ENCODE measurements at places on chromosomes 5 and 9.

GRCh38 chr9:130906735-130907416, 10.3 kb upstream of the QRFP start:
- DNase-seq: no peak

DNA sequence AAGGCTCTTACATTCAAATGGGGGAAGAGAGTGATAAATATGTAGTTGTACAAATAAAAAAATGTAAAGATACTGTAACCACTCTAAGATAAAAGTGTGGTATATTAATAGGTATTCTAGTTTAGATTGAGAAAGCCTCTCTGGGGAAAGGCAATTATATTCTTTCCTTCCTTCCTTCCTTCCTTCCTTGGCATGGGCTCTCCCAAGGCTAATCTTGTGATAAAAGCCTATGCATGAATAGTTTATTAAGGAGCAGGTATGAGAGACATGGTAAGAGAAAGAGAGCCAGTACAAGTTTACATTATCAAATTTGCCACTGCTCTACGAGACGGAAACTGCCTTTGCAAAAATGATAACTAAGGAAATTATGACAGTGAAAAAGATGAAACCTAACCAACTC, 588.8 kb downstream of the PRELID2 start:
- DNase-seq: no peak

- DNase-seq: no peak
Measured at GRCh38 chr5:34618371-34619065, 37.6 kb upstream of the RAI14 start.

DNA sequence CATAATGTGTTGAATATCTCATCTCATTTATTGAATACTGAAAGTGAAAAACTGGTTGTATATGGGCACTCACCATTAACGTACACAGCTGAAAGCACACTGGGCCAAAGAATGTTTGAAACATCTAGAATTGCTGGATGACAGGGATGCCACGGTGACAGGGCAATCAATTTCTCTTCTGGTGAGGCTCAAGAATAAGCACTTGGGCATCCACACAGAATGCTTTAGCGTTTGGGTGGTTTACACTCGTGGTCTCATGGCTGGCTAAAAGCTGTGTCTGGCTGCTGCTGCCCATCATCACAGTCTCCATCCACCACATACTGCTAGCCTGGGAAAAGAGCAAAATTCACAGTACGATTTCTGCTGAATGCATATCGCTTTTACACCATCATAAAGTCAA, 30.7 kb upstream of the IL31RA start:
- no peak for DNase-seq
